ENCODE measurements at places on chromosomes 3 and 15.

DNA sequence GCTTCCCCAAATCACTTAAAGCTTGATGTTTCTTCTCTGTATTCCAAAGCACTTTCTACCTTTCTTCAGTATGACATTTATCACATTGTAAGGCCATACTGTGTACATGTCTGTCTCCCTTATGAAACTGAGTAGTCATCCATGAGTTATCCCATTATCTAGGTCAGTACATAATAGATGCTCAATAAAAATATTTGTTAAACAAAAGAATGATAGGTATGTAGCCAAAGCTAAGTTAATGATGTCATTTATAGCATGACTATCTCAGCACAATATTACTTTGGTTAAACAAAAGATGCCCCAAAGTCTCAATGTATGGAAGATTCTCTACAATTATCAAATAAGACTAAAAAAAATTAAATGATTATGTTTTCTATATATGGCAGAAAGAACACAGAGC is 3.1 kb upstream of the TMCO5A start:
- DNase-seq, result no peak

DNA sequence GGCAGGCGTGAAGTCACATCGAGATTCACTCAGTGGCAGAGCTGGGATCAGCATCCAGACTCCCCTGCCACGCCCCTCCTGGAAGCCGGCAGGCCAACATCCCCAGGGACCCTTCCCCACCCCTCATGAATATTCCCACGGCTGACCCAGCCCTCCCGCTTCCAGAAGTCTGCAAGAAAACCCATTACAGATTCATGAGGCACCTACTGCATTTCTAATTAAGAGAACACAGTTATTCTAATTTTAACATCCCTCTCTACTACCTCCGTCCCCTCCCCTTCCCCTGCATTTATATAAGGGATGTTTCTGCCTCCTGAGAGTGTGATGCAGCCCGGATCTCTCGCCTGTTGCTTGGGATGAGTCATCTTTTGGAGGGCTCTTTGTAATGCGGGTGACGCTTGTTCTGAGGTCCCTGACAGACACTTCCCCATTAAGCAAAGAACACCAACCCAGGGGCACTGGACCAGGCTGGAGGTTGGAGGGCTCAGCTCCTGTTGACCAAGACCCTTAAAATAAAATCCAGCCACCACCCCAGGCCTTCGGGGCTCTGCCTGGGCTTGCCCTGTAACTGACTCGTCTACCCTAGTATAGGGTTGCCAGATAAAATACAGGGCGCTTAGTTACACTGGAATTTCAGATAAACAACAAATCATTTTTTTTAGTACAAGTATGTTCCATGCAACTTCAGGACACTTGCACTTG is 118.7 kb downstream of the NUP210 start:
- DNase-seq, result peak; percentile 19

GRCh38 chr15:26690778-26691177 is 82.1 kb downstream of the GABRB3 start:
- DNase-seq, result no peak

- no peak for DNase-seq
These were observed 775 bp downstream of the C3orf33 start for GRCh38 chr3:155805204-155805801.

DNA sequence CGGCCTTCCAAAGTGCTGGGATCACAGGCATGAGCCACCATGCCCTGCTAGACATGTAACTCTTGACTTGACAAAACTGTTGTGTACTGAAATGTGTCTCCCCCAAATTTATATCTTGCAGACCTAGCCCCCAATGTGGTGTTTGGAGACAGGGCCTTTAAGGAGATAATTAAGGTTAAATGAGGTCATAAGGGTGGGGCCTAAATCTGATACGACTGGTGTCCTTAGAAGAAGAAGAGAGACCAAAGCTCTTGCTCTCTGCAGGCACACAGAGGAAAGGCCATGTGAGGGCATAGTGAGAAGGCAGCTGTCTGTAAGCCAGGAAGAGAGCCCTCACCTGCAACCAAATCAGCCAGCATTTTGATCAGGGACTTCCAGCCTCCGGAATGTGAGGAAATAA is 361.3 kb downstream of the SV2B start:
- no peak for DNase-seq

GRCh38 chr3:132469326-132469725 is 52.0 kb downstream of the DNAJC13 start:
- DNase-seq, result no peak
